ENCODE measurements at places on chromosomes 4 and X.

GRCh38 chr4:31043382-31044062 lies 323.4 kb downstream of the PCDH7 start:
- DNase-seq: no peak

- DNase-seq: peak; percentile 58
Measured at GRCh38 chr4:86939729-86940575, 5.1 kb downstream of the AFF1 start.

GRCh38 chr4:76641351-76641750 lies 206.3 kb downstream of the SHROOM3 start:
- DNase-seq: no peak

GRCh38 chrX:8729811-8730210 lies 2.1 kb downstream of the ANOS1 start:
- DNase-seq: no peak

DNA sequence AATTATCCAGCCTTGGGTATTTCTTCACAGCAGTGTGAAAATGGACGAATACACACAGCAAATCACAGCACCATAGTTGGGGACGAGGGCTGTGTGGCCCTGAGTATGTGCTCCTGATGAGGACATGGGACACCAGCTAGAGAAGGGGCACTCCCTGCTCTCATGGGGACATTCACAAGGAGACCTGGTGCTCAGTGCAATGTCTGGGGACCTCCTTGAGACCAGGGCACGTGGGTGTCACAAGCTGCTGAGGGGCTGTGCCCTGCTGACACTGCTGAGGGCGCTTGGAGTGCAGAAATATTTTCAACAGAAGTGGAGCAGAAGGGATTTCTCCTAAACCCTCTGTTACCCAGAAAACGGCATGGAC lies 65.4 kb downstream of the TRMT44 start:
- no peak for DNase-seq

GRCh38 chr4:185880571-185880970 lies 68.6 kb upstream of the SORBS2 start:
- no peak for DNase-seq

- no peak for DNase-seq
Measured at GRCh38 chr4:2245787-2246275, 3.9 kb upstream of the HAUS3 start.

DNA sequence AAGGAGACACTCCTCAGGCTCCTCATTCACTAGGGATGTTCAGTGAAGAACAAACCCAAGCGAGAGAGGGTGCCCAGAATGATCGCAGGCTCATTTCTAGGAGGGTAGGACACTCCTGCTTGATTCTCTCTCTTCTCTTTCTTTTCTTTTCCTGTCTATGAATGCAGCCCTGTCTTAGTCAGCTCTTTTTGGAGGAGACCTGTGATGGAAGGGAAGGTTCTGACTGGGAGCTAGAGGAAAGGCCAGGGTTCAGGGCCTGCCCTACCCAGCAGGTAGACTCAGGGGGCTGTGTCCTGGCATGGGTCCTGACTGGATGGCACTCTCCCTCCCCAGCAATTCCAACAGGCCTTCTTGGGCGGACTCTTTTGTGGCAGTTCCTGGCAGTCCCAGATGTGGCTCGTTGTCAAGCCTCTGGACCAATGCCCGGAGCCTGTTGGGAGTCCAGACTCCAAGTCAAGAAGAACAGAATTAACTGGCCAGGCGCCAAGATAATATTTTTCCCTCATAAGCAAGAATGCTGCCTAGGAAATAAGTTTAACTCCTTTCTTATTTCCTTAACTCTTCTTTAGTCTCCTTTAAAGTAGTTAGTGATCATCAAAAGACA lies 139.4 kb upstream of the SCML1 start:
- no peak for DNase-seq

DNA sequence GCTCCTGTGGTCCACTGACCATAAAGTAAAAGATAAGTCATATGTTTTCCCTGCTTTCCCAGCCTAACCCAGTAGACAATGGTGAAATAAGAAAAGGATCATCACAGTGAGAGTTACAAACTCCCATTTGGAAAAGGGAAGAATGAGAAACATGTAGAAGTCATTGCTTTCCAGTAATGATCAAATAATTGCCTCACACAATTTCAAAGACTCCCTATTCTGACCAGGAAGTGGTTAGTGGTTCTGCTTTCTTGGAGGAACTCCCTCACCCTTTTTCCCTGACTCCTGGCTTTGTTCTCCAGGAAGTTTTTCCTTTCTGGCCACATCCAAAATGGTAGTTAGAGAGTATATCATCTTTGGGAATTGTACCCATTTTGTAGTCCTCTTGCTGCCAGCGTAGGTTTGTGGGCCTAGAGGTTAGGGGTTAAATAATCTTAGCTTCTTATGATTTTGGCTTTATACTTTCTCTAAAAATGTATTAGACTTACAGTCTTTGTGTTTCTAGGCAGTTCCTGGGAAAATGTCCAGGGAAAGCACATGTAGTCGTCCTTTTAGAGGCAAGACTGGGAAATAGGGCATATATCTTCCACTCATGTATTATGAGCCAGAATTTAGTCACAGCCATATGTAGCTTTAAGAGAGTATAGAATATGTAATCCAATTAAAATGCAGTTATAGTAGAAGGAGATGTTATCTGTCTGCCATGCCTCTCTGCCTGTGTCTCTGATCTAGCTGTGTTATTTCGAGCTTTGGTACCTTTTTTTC lies 10.5 kb downstream of the VAMP7 start:
- no peak for DNase-seq

DNA sequence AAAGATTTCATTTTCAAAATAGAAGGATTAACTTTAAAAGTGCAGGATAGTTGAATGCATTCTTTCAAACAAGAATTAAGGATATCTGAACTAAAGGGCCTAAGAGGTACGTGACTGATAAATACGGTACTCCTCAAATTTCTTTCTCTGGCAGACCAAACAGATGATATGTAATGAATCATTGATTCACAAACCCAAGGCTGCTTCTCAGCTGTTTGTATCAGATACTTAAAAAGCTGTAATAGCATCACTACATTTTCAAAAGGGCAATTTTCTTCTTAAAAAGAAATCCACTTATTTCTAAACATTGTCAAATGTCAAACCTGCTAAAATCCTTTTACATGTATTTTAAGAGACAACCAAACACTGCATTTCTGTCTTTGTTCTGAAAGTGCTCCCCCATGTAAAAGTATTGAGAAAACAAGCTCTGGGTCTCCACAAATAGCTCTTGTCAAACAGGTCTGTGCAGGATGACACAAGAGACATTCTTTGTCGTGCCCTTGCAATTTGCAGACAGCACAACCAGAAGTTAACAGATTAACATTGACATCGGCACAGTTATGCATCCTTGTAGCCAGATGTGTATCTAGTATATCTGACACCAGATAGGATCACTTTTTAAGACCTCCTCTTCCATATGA lies 82.0 kb downstream of the MANBA start:
- no peak for DNase-seq

- DNase-seq: no peak
Measured at GRCh38 chr4:85994576-85994975, 365.3 kb downstream of the MAPK10 start.

DNA sequence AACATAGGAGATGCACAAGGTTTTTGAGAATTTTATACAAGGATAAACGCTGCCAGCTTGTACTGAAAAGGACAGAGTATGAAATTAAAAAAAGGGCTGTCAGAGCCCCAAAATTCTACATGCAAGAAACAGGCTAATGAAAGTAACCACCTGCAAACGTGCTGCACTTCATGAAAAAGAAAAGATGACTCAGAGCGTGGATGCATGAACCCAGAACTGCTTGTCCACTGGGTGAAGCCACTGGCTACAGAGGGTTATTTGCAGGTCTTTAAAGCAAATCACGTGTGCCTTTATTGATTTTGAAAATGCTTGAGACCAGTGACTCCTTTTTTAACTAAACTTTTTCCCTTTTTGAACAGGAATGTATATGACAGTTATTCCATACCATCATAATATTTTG lies 25.3 kb upstream of the FRMD7 start:
- DNase-seq: no peak

- DNase-seq: no peak
Measured at GRCh38 chr4:146029147-146029546, 90.5 kb upstream of the ZNF827 start.

DNA sequence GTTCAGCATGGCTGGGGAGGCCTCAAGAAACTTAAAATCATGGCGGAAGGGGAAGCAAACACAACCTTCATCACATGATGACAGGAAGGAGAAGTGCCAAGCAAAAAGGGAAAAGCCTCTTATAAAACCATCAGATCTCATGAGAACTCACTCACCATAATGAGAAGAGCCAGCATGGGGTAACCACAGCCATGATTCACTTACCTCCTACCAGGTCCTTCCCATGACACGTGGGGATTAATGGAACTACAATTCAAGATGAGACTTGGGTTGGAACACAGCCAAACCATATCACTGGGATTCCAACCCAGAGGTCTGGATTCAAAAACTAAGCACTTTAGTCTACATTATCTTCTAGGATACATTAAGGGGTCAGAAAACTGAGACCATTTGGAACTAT lies 609.6 kb upstream of the SPANXN1 start:
- DNase-seq: no peak

- no peak for DNase-seq
Measured at GRCh38 chrX:30612250-30612655, 34.7 kb upstream of the TASL start.

- no peak for DNase-seq
Measured at GRCh38 chrX:153908219-153908860, 3.9 kb downstream of the AVPR2 start.

DNA sequence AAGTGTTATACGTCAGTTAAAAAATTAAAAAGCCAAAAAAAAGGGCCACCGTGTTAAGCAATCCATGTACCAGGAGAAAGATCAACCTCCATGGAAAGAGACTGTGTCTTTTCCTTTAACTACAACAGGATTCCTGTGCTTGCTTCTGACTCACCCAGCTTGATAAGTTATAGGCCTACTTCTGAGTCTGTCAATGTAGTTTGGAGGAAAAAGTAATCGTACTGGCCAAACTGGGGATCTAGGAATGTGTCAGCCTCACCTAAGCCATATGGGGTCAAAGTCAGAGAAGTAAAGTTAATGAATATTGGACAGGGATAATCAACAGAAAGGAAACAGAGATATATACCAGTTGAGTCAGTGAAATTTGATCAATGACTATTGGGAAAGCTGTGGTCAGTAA lies 470.8 kb upstream of the SLIT2 start:
- DNase-seq: no peak

- no peak for DNase-seq
Measured at GRCh38 chr4:159765382-159765781, 662.5 kb downstream of the RAPGEF2 start.
